ENCODE measurements at places on chromosomes 6 and 20. TPM values are rescaled to one million over a fixed set of nuclear protein-coding genes. Genes with fewer than 3 reads are reported as not detected.

GRCh38 chr6:135759831-135760230, 91.7 kb upstream of the PDE7B start:
- DNase-seq = no peak

DNA sequence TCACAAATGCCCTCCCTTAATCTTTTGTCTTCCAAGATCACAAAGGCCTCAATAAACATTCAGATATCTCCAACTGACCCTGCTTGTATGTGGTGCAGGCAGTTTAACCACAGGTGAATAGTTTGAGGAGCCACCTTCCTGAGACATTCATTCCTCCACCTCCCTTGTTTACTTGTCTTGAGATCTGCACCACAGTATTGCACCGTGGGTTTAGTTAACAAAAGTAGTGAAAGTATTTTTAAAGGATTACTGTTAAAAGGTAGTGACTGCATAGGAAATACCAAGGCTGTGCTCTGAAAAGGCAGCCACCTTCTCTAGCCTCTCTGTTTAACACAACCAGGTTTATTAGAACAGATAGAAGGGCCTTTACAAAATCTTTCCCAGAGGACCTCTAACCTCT, 46.5 kb downstream of the SESN1 start:
- DNase-seq = no peak

- DNase-seq = no peak
These were observed 218.5 kb downstream of the SIM1 start for GRCh38 chr6:100246206-100246605.

- DNase-seq = no peak
These were observed 15.4 kb downstream of the SNPH start for GRCh38 chr20:1281279-1282057.

DNA sequence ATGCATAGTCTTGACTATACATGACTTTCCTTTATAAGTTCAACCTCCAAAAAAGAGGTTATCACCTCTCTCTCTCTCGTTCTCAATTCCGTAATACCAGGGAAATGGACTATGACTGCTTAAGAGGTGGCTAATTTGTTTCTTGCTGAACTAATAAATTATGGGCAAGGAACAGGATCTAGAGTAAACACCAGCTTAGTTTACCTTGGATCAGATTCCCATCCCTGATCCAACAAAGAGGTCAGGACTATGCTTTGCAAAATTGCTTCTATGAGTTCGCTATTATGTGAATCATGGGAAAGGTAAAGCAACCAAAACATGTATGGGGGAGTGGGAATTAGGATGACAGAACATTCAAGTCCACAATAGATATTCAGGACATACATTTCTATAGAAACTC, 630.7 kb downstream of the HACE1 start:
- no peak for DNase-seq

GRCh38 chr20:40943591-40943990, 85.0 kb upstream of the TOP1 start:
- DNase-seq = no peak

- no peak for DNase-seq
These were observed 141.7 kb downstream of the EDN3 start for GRCh38 chr20:59441860-59442810.

Gene RIPK1
- total RNA-seq = 26.2 TPM

- DNase-seq = no peak
These were observed 696 bp upstream of the SUPT3H start for GRCh38 chr6:45378334-45378926.

- DNase-seq = no peak
These were observed 34.9 kb upstream of the HECA start for GRCh38 chr6:139099984-139100383.

DNA sequence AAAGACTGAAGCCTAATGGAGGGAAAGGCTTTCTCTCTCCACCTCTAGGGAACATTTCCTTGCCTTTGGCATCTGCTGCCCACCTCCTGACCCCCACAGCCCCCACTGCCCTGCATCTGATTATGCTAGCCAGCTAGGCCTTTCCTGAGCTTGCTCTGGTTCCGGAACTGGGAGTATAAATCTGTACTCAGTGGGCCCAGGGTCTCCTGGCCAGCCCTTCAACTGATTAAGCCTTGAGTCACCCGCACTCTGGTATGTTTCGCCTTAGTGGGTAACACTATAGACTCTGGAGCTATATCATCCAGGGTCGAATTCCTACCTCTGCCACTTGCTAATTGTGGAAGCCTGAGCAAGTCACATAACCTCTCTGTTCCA, 45.6 kb upstream of the RIPOR2 start:
- no peak for DNase-seq

Gene DEFB132
- 0.33 TPM for total RNA-seq

DNA sequence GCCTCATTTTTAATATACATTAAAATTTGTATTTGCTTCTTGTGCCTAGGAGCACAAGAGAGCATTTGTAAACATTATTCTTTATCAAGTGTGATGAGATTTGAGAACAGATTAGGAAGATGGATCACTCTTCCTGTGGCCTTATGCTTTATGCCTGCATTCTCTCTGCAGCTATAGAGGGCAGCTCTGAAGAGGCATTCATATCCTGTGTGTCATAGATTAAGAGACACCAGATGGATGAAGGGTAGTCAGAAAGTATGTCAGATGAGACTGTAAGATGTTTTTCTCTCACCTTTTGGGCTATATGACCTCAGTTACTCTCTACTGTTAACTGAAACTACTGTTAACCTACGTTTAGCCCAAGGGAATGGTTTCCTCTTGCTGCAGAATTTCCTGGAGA, 61.4 kb downstream of the DNAH8 start:
- no peak for DNase-seq

Gene ZNF165
- 2.0 TPM for total RNA-seq

GRCh38 chr6:120493505-120493904, 840.8 kb downstream of the TBC1D32 start:
- DNase-seq = no peak

- no peak for DNase-seq
These were observed 195.3 kb downstream of the SYNE1 start for GRCh38 chr6:152441902-152442301.

GRCh38 chr6:56816370-56816769, 138.5 kb upstream of the BEND6 start:
- no peak for DNase-seq

Gene OGFRL1
- total RNA-seq = 113 TPM

Gene DNAH8
- total RNA-seq = under 0.01 TPM

Gene TPBG
- 20.8 TPM for total RNA-seq

DNA sequence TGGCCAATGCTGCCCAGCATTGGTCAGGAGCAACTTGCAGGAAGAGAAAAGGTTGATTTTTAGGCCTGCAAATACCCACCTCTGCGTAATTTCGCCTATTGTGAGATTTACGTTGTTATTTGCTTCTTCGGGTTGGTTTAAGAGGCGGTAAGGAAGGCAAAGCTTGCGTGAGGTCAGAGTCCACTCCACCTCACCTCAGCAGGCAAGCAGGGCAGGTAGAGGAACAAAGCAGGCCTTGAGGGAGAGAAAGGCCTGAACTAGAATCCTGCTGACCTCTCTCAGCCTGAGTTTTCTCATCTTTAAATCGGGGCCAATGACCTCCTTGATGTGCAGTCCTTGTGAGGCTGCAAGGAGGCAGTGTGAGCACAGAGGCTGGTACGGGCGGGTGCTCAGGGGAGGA, 239.1 kb downstream of the CDC5L start:
- no peak for DNase-seq

Gene PRR18
- total RNA-seq = not detected

GRCh38 chr6:11277275-11278206, 45.1 kb upstream of the NEDD9 start:
- DNase-seq = peak; percentile 40

GRCh38 chr20:25011261-25011660, 18.7 kb upstream of the APMAP start:
- DNase-seq = no peak

DNA sequence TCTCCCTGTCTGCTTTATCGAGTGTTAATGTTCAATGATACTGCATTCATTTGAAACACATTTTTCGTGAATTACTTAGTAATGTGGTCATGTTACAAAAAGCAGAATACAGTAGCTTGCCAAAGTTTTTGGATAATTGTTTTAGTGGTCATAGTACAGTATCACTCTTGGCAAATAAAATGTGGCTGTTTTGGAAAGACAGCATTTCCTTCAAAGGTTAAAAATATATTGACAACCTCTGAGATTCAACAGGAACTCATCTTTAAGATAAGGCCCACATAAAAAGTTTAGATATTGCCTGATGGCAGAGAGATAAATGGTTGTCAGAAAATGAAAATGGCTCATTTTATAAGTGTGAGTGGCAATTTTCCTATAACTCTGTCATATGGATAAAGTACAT, 297.7 kb upstream of the MAN1A1 start:
- DNase-seq = no peak

- no peak for DNase-seq
These were observed 17.0 kb upstream of the HLA-A start for GRCh38 chr6:29925321-29925720.

Gene COL21A1
- total RNA-seq = 2.9 TPM
